ENCODE measurements at places on chromosomes 4 and X.

DNA sequence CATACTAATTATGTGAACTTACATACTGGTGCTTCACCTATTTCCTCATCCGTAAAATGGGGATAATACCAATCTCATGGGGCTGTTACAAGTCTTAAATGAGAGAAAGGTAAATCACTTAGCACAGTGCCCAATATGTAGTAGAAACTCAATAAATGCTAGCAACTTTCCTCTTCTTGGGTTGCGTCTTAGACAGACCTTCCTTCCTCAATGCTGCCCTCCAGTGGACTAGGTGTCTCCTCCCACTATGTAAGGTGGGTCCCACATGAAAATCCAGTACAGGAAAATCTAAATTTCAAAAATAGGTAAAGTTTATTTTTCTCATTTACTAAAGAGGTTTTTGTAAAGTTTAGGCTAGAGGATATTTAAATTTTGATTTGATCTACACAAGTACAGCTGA lies 20.6 kb downstream of the ZDHHC9 start:
- DNase-seq = peak; percentile 70

DNA sequence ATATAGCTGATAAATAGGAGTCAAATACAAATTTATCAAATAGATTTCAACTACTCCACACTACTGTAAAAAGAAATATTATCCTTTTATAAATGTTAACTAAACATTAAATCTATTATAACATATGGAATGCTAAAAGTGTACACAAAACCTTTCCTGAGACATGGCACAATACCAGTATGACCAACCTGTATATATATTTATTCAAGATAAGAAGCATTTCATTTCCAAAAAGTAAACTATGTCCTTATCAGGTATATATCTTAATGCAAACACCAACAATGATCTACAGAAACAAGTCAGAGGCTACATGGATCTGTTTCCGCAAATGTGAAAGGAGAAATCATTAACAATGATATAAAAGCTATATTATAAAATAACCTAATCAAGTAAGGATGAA lies 37.8 kb downstream of the WNK3 start:
- DNase-seq = no peak

DNA sequence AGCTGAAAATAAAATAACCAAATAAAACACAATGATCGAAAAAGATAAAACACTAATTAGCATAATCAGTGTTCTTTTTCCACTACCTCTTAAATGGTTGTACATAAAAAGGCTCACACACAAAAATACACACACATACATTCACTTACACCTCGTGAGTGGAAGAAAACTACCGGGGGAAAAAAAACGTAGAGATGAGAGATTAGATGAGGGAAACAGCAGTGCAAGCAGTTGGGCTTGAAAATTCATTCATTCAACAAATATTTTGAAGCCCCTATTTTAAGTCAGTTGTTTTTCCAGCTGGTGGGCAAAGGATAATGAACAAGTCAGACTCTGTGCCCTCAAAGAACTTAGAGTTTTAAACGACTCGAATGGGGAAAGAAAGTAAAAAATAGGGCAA lies 1.0 kb downstream of the TBCK start:
- DNase-seq = no peak

GRCh38 chr4:3406021-3406420 lies 35.7 kb upstream of the HGFAC start:
- no peak for DNase-seq

DNA sequence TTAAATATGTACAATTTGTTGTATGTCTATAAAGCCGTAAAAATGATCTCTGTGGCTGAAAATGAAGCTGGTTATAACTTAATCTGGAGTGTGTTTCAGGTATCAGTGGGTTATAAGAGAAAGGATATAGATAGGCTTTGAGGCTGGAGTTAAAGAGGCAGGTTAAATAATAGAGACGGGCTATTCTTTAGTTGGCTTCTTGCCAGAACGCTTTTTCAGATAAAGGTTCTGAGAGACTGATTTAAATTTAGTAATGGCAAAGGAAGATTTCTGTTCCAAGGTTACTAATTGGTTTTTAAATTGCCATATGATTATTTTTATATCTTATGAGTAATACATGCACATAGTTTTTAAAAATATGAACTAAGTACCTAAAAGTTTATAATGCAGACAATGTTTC lies 117.4 kb downstream of the AWAT2 start:
- DNase-seq = no peak

DNA sequence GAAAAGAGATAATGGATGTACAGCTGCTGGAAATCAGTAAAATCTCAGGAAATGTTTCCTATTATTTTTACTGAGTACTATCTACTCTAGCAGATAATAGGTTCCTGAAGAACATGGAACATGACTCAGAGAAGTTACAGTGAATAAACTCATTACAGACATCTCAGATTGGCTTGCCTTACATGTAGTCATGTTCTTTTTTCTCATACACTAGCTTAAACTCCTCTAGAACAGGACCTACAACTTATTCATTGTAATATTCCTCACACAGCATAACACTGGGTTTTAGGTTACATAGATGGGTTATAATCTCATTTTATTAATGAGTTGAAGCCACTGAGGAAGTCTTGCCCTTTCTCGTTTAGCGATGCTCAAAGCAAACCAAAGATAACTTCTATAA lies 86.9 kb upstream of the BMP2K start:
- no peak for DNase-seq

- DNase-seq = no peak
Observed at GRCh38 chr4:41610474-41610873, 72.5 kb downstream of the LIMCH1 start.

DNA sequence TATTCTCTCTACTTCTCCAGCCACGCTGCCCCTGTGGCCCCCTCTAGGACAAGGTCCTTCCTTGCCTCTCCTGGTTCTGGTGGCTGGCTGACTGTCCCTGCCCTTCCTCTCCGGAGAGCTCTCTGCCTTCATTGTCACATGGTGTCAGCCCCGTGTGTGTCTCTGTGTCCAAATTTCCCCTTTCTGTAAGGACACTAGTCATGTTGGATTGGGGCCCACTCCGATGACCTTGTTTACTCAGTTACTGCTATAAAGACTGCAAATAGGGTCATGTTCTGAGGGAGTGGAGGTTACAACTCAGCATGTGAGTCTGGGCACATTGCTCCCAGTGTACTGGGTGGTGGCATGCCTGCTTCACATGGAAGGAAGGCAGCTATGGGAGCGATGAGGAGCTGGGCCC lies 129.5 kb upstream of the PSAPL1 start:
- DNase-seq = no peak

GRCh38 chr4:140298001-140298400 lies 75.4 kb upstream of the SCOC start:
- DNase-seq = no peak

GRCh38 chrX:16985286-16985685 lies 38.8 kb downstream of the REPS2 start:
- DNase-seq = no peak

GRCh38 chr4:185993328-185993973 lies 75.5 kb upstream of the TLR3 start:
- no peak for DNase-seq

- DNase-seq = no peak
Observed at GRCh38 chr4:123602007-123602406, 205.4 kb downstream of the SPRY1 start.

DNA sequence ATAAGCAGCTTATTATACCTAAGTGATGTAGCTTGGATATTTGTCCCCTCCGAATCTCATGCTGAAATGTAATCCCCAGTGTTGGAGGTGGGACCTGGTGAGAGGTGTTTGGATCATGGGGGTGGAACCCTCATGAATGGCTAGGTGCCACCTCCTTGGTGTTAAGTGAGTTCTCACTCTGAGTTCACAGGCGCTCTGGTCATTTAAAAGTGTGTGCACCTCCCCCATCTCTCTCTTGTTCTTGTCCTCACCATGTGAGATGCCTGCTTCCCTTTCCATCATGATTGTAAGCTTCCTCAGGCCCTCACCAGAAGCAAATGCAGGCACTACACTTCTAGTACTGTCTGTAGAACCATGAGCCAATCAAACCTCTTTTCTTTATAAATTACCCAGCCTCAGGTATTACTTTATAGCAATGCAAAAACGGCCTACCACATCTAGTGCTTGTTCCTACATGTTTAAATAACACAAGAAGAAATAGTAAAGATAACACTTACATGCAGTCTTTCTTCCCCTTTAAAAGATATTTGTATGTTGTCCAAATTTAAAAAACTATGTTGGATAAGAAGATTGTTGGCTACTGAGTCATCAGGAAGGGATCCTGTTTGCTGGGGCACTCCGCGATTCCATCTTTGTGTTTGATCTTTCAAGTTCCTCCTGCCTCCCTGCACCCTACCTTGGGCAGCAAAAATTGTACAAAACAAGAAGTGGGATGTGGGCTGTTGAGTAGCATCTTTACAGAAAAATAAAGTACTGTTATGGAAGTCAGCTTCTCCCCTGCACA lies 29.7 kb downstream of the PPP1R2C start:
- DNase-seq = no peak

DNA sequence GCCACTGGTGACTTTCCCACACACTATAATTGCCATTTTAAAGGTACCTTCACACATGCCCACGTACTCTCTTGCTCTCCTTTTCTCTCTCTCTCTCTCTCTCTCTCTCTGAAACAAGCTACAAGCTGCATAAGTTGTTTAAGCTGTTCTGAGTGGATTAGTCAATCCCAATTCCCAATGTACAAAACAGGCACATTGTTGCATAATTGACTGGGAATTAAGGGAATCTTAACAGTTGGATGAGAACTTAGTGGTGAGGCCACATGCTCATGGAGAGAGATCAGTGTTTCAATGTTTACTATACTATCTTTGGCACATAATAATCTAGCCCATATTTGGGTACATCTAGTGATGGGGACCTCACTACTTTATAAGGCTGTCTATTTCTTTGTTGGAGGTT lies 123.3 kb downstream of the ARHGEF9 start:
- DNase-seq = no peak

- DNase-seq = no peak
Observed at GRCh38 chr4:60396341-60397049, 803.6 kb upstream of the ADGRL3 start.

- DNase-seq = no peak
Observed at GRCh38 chrX:129512409-129512808, 10.9 kb downstream of the SMARCA1 start.

GRCh38 chr4:17492876-17493275 lies 19.0 kb downstream of the QDPR start:
- DNase-seq = no peak

DNA sequence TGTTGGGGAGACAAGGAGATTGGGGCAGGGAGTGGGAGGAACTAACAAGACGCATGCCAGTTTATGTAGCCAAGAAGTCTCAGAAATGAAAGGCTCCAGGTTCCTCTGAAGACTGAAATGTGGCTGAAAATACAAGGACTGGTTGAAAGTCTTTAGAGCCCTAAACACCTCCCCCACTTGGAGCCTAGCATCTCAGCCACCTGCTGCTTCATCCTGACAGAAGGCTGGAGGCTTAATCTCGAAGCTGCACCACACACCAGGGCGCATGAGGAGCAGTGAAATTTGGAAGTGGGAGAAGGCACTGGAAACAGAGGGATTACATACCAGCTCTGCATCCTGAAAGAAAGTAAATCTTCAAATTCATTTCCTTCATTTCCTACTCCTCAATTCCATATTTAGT lies 160.7 kb upstream of the FTHL17 start:
- DNase-seq = no peak

GRCh38 chrX:39816871-39817731 lies 280.7 kb downstream of the BCOR start:
- DNase-seq = no peak

DNA sequence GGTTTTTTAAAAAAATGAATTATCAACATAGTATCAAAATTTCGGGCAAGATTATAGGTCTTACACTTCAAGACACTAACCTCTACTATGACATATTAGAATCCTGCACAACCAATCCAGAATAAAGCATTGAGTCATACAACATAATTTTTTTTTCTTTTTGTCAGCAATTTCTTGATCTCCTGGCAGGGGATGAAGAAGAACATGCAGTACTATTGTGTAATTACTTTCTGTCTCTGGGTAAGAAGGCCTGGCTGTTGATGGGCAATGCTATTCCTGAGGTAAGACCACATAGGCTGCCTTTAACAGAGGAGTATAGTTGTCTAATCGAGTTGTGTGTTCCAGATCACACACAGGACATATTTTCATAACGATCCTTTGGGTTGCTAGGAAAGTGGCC lies 67.5 kb downstream of the FBXL5 start:
- no peak for DNase-seq

All from NB4 (cell line).